ENCODE measurements at places on chromosomes 13 and 19. TPM values are rescaled to one million over a fixed set of nuclear protein-coding genes. Genes with fewer than 3 reads are reported as not detected.

DNA sequence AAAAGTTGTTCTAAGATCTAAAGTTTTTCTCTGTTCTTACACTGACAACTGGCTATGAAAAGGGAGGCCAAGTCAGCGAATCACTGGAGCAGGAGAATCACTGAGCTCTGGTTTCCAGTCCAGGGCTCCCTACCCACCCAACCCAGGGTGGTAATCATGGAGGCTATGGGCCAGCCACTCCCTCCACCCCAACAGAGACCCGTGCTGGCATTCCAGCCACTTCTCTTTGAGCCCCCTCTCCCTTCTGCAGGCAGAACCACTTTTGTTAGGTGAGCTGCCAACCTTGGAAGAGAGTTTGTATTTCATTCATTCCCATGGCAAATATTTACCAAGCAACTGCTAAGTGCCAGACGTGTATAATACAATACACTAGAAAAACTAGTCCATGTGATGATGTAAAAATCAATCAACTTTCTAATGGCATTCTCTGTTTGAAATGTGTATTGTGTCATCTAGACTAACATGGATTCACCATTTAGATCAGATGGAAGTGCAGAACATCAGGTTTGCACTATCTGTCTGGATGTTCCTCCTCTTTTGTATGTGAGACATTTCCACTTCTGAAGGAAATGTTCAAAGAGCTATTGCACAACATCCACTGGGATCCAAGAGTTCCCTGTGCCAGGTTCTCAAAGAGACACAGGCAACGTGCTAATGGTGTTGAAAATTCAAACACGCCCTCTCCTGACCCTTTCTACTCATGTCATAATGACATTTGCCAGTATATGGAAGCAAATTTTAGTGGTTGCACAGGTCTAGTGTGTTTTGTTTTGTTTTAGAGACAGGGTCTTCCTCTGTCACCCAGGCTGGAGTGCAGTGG, 5.3 kb downstream of the MLNR start:
- no peak for DNase-seq

GRCh38 chr13:50365408-50366391, 350.5 kb downstream of the KCNRG start:
- DNase-seq = no peak

DNA sequence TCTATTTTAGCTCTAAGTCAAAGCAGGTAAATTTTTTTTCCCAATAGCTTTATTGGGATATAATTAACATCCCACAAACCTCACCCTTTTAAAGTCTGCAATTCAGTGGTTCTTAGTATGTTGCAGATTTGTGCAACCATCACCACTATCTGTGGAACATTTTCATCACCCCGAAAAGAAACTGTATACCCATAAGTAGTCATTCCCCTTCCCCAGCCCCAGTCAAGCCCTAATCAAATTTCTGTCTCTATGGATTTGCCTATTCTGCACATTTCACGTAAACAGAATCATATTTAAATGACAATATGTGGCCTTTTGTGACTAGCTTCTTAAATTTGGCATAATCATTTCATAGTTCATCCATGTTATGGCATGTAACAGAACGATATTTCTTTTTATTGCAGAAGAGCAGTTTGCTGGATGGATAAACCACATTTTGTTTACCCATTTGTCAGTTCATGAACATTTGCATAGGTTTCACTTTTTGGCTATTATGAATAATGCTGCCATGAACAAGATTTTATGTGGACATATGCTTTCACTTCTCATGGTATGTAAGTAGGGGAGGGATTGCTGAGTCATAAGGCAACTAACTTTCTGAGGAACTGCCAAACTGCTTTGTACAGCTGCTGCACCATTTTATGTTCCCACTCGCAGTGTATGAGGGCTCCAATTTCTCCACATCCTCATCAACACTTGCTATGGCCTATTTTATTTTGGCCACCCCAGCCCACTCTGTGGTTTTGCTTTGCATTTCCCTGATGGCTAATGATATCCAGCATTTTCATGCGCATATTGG, 10.9 kb downstream of the SLC46A3 start:
- DNase-seq = no peak

The ZNF235 gene
- 2.7 TPM for polyA plus RNA-seq

The LHB gene
- polyA plus RNA-seq = 0.23 TPM

DNA sequence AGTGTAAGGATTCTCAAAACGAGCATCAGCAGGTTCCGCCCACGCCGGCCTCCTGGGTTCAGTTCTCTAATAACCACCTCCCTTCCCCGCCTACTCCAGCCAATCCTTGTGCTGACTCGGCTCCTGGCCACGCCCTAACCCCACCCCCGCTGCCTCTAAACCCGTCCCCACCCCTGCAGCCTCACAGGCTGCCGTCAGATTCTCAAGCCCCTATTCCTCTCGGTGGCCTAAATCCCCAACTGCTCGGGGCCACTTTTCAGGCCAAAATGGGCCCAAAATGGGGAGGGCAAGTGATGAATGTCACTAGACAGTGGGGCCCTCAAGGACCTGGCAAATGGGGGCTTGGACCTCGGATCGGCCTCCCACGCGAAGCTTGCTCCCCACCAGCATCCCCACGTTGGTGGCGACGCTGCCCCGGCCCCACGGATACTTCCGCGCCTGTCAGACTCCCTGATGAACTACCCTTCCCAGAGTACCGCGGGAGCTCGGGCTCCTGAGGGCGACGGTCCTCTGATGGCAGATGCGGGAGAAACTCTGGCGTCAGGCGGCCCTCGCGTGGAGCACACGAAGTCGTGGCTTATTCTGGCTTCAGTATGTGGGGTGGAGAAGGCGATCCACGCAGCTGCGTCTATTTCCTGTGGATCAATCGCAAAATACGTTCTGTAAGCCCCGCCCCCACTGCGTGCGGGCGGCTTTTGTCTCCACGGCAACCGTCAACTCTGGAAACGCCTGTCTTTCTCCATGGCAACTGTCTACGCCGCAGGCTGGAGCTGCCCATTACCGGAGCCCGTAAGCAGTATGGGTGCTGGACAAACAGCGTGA, 24.8 kb downstream of the ZNF473 start:
- peak; percentile 86 for DNase-seq

The HSD17B14 gene
- 27.9 TPM for polyA plus RNA-seq

The NCAN gene
- polyA plus RNA-seq = 0.03 TPM

- peak; percentile 87 for DNase-seq
These were observed 14.1 kb downstream of the SHANK1 start for GRCh38 chr19:50705422-50706019.

DNA sequence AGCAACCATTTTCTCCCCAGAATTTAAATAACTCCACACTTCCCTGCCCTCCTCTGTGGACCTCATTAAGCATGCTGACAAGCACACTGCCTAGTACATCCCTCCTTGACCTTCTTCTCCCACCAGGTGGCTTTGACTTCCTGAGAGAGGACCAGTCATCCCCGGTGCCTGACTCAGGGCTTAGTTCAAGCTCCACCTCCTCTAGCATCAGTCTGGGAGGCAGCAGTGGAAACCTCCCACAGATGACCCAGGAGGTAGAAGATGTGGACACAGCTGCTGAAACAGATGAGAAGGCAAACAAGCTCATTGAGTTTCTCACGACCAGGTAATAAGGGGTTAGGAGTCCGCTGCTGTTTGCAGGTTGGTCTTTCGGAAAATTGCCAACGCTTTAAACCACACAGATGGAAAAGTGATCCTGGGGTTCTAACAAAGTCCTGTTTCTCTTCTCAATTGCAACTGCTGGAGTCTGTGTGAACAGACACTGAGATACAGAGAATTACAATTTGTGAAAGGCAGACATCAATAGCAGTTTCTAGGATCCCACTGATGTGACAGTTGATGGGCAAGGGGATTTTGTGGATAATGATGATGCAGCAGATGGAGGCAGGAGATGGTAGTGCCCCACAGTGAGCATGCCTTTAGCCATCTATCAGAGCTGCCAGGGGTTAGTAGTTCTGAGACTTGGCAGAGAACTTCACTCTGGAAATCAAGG, 86.7 kb downstream of the ZAR1L start:
- DNase-seq = no peak

All from SK-N-SH (cell line).